GM03348 (cell line): ENCODE measurements at places on chromosomes 6 and 20.

- no peak for DNase-seq
Measured at GRCh38 chr20:32356622-32357374, 1.3 kb upstream of the ASXL1 start.

GRCh38 chr20:53321596-53321995, 272.0 kb downstream of the ZNF217 start:
- no peak for DNase-seq

- no peak for DNase-seq
Measured at GRCh38 chr6:166987930-166988329, 11.3 kb upstream of the CEP43 start.

DNA sequence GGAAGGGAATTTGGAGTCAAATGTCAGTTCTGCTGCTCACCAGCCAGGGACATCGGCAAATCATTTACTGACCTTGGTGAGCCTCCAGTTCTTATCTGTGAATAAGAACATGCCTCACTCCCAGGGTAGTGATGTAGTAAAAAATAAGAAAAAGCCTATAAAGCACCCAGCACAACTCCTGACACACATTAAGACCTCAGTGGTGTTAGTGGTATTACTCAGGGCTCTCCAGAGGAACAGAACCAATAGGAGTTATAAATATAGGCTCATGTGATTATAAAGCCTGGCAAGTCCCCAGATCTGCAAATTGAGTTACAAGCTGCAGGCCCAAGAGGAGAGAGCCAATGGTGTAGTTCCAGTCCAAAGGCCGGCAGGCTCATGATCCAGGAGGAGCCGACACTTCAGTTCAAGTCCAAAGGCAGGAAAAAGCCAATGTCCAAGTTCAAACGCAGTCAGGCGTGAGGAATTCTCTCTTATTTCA, 71.3 kb upstream of the EYA2 start:
- no peak for DNase-seq

- DNase-seq, result no peak
Measured at GRCh38 chr6:154134471-154135147, 95.6 kb downstream of the OPRM1 start.

DNA sequence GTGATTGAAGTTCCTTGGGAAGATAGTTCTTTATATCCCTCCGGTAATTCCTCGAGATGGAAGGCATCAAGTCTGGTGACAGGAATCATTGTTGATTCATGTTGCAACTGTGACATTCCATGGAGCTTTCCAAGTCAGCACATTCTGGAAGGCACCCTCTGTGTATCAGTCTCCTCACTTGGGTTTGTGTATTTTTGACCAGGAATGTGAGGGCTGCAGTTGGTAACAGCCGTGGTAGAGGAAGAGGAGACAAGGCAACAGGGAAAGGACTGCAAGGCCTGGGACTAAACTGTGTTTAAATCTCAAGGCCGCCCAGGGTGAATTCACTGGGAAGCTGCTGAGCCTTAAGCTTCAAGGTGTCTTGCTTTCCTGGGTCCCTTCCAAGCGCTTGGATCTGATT, 99.0 kb downstream of the CLIC5 start:
- no peak for DNase-seq

DNA sequence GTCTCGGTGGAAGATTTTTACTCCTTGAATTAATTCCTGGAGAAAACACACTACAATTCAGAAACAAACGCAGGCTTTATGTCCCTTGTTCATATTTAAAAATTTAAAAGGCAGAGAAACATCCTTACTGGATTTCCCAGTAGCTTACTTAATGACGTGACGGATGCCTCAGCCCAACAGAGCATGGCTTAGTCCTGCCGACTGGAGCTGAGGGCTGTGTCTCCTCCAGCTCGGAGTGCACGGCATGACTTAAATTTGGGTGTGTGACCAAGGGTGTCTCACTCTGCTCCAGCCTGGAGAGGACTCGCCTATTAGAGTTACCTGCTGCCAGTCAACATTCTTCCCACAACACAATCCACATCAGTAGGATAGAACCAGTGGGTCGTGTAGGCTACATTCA, 107.1 kb downstream of the PSMB1 start:
- DNase-seq, result no peak

DNA sequence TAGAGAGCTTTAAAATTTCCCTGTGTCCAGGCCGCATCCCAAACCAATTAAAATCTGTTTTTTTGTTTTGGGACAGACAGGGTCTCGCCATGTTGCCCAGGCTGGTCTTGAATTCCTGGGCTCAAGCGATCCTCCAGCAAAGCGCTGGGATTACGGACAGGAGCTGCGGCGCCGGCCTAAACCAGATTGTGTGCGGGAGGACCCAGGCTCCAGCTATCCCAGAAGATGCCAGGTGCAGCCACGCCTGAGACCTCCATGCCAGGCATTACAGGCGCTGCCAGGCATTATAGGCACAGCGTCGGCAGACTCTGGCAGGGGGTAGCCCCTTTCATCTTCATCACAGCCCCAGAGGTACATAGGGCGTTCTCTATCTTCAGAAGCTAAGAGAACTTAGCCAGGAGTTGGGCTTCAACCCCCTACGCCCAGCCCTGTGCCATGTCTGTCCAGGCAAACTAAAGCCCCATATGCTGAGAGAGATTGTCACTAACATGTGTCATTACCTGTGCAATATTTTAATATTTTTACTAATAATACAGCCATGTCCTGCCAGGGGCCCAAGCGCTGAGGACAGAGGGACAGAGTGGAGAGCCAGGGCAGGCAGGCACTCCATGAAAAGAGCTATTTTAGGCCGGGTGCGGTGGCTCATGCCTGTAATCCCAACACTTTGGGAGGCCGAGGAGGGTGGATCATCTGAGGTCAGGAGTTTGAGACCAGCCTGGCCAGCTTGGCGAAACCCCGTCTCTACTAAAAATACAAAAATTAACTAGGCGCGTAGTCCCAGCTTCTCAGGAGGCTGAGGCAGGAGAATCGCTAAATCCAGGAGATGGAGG, 9.8 kb upstream of the GRM4 start:
- DNase-seq, result no peak

DNA sequence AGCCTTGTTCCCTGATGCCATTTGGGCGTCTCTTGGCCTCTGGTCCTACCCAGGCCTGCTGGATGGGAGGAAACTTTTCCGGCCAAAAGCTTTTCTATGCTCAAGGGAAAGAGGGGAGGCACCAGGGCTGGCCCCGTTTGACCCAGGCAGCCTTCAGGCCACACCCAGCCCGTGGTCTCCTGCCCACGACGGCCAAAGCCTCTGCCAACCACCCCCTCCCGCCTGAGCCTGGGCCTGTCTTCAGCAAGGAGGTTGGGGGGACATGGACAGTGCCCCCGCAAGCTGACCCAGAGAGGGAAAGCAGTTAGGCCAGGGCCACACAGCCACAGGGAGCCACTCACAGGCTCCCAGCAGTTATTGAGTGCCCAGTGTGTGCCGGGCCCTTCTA, 49.5 kb downstream of the SRC start:
- DNase-seq, result no peak

- DNase-seq, result no peak
Measured at GRCh38 chr6:138521790-138522189, 22.5 kb upstream of the NHSL1 start.
